ENCODE measurements at places on chromosomes 7 and 10.

DNA sequence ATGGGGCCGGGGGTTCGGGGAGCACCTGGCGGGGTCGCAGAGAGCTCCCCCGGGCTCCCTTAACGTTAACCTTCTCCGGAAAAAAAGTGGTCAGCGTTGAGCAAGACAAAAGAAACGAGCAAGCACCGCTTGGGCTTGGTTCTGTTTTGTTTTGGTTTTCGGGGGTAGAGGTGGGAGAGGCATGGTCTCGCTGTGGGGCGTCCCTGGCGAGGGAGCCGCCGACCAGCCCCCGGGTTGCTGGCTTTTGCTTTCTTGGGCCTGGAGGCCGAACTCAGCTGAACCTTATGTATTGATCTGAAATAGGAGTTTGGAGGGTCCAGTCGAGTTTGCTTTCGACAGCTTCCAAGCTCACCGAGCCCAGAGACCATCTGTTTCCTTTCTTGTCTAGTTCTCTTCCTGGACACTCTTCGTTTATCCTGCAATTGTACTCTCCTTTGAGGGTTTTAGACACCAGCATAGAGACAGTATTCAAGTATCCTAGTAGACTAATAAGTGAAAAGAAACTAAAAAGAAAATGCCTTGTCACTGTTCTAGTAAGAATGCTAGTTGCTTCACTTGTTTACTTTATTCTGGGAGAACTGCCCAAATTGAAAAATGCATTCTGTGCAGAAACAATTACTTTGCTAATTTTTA, 980 bp downstream of the FHIP2A start:
- no peak for DNase-seq

- no peak for DNase-seq
Observed at GRCh38 chr7:137772748-137773147, 74.0 kb downstream of the DGKI start.

- DNase-seq = no peak
Observed at GRCh38 chr7:51138123-51139085, 178.2 kb downstream of the COBL start.

DNA sequence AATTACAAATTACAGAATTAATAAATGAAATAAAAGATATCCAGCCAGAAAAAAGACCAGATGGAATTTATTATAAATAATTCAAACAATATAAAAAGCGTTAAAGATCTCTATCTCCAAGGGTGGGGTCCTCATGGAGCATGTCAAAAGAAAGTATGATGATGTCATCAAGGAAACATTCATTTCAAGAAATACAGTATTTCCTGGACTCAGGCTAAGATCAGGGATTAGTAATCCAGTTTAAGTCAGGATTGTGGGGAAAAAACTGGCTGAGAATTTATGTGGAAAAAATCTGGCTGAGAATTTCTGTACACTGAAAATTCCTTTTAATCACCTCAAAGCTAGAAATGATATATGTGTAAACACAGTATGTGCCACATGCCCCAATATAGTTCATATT, 1075.3 kb downstream of the XPNPEP1 start:
- no peak for DNase-seq

DNA sequence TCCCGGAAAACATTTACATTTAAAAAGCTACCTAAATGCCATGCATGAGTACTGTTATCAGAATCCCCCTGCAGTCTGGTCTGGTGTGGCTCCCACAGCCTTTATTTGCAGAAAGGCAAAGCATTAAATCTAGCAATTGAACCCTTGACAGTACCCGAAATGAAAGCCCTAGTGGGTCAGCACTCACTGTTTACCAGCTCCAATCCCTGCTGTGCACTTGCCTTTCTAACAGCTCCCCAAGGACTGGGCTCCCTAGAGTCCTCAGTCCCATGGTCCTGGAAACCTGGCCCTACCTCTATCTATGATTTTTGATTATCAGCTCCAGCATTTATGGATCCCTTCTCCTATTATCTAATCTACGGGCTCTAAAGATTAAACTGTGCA, 1.9 kb upstream of the MACC1 start:
- DNase-seq = no peak
